Mammary epithelial cell (primary cell): ENCODE measurements at places on chromosomes 11 and 22. TPM values are rescaled to one million over a fixed set of nuclear protein-coding genes. Genes with fewer than 3 reads are reported as not detected.

DNA sequence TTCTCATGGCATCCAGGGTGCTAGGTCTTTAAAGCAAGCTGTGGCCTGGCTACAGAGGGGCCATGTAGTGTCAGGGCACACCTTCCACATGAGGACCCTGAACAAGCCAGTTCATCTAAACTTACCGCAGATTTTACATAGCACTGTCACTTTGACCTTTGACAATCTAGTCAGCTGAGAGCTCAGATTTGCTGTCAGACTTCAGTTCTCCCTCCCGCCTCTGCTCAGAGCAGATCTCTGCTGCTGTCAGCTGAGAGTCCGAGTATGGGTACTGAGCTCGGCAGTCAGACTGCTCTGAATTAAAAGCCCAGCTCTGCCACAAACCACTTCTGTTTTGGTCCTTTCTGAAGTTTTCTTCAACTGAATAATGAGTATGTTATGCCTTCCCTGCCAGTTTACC is 507.1 kb downstream of the SOX6 start:
- DNase-seq = no peak

- peak; percentile 41 for DNase-seq
Measured at GRCh38 chr11:102279641-102280170, 37.6 kb upstream of the BIRC3 start.

Gene BIRC3
- 0.83 TPM for total RNA-seq

DNA sequence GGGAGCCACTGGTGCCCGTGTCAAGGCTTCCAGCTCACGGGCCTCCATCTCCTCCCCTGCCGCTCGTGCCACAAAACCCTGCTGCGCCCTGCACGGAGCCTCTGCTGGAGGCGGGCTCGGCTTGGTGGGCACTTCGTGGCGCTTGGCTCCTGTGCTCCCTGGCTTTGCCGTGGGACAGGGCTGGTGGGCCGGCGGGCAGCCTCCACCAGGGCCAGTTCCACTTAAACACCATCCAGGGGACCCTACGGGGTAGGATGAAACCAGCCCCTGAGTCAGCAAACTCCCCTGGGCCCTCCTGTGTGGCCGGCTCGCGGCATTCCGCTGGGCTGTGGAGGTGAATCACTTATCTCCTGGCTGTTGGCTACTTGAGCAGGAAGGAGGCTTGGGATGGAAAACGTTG is 1304.6 kb downstream of the BRD1 start:
- DNase-seq = no peak

- DNase-seq = peak; percentile 40
Measured at GRCh38 chr11:18802381-18803257, 11.0 kb upstream of the PTPN5 start.

Gene DNAJB13
- not detected in 2 replicates for total RNA-seq

Gene HIC2
- total RNA-seq = 3.0 TPM

DNA sequence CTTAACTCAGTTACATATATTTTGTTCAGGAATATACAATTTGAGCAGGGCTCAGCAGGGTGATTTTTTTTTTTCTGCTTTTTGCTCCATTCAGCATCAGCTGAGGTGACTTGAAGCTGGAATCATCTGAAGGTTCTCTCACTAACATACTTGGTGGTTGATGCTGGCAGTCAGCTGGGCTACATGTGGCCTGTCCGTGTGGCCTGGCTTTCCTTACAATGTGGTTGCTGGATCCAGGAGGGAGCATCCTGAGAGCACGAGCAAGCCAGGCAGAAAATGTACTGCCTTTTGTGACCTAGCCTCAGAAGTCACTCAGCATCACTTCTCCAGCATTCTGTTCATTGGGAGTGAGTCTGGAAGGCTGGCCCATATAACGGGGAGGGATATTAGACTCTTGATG is 151.6 kb upstream of the E2F8 start:
- no peak for DNase-seq

- DNase-seq = no peak
Measured at GRCh38 chr11:70842256-70842655, 410.1 kb downstream of the SHANK2 start.

DNA sequence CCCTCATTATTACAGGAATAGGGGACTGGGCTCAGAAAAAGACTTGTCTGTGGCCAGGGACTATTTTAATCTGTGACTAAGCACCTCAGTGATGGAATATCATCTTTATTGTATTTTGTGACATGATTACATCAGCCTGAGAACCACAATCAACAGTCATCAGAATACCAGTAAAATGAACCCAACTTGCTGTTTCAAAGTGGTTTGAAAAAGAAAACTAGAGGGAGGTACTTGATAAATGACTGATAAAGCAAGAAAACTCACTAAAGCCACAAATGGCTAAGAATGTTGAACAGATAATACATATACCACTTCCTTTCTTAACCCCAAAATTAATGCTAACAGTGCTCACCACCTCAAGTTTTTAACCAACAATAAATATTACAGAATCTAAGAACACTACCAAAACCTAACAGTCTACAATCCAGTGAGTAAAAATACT is 155.7 kb downstream of the ATG16L2 start:
- DNase-seq = peak; percentile 76

DNA sequence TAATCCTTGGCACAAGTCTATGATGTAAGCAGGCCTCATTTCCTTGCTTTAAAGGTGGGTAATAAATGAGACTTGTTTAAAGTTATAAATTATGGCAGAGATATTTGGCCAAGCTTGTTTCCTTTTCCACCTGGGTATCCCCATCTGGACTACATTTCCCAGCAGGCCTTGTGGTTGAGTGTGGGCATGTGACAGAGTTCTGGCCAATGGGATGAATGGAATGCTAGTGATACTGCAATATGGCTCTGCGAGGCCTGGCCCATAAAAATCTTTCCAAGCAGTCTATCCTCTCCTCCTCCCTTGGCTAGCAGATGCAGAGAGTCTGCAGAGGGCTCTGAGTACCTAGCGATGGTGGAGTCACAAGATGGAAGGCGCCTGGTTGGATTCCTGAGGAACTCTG is 102.5 kb downstream of the TIMP3 start:
- DNase-seq = peak; percentile 39

DNA sequence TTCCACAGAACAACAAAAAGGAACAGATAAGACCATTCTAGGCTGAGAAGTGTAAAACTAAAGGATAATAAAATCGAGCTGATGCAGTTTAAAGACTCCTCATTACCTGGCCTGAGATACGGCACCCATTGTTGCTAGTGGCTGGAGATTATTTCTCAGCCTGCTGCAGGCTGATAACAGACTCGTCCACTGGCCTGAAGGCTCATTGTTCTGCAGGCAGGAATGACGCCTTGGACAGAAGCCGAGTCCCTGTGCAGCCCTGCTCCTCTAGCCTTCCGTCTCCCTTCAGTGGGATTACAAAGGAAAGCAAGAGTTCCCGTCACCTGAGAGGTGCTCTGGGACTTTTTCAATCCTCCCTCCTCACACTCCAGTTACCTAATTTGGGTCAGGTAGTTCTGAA is 1065.3 kb downstream of the OPCML start:
- DNase-seq = no peak

GRCh38 chr11:47688111-47688510 is 27.1 kb downstream of the AGBL2 start:
- no peak for DNase-seq
